ENCODE measurements at places on chromosomes 7 and 10.

- no peak for DNase-seq
Observed at GRCh38 chr10:108877095-108877561, 1046.2 kb downstream of the XPNPEP1 start.

DNA sequence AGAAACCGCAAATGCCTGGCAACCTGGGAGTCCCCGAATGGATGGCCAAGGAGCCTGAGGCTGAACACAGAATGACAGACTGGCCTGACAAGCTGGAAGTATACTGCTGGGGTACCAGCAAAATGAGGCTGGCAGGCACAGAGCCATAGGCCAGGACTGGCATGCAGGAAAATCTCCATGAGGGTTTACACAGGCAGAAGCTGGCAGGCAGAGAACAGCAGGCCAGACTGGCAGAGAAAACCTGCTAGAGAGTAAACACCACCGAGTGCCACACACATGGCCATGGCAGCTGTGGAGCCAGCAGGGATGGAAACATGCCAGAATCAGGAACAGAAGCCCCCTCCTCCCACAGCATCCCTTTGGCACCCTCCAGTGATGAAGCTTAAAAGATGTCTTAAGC lies 63.4 kb downstream of the CRPPA start:
- no peak for DNase-seq

DNA sequence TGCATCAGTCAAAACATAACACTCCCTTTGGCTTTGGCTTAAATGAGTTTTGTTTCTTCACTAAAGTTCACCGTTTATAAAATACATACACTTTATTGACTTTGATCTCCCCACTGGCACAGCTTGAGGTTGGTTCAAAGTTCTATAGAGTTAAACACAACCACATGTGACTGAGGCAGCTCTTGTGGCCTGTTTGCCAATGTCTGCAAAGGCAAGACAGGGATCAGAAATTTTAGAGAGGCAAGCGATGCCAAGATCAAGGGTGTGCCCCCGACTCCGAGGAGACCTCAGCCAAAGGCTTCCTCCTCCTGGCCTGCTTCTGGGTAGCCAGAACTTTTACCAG lies 129.8 kb upstream of the JCAD start:
- no peak for DNase-seq

DNA sequence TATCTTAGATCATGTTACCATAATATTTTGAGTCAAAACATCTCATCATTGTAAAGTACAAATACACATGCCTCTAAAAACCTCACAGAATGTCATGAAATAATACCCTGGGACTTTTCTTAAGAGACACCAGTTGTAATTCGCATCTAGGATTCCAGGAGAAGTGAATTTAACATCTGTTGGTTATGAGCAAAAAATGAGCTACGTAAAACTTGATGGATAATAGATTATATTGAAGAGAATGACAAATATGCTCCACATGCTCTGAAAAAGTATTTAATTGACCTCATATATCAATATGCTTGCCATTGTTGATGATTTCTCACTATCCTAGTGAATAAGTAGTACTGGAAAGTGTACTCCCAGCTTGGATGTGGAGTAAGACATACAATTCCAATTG lies 227.0 kb downstream of the BBS9 start:
- DNase-seq: no peak

DNA sequence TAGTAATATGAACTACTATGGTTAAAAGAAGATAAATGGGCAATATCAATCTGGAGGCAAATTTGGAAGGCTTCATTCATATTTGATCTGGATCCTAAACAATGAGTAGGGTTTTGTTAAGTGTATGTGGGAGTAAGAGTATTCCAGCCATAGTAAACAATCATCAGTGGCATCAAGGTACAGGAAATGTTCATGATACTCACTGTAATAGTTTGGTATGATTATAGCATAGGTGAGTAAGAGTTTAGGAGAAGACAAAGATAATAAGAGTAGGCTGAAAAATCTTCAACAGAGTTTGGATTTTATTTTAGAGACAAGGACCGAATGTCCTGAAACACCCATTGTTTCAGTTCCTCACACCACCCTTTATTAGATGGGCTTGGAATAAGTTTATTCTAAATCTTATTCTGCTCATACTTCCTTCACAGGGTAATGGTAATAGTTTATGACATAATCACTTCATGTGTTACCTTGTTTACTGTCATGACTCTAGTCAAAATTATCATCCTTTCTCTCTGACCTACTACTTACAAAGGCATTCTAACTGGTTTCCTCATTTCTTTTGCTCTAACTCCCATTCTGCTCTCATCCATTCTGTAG lies 38.9 kb downstream of the BRAF start:
- no peak for DNase-seq

DNA sequence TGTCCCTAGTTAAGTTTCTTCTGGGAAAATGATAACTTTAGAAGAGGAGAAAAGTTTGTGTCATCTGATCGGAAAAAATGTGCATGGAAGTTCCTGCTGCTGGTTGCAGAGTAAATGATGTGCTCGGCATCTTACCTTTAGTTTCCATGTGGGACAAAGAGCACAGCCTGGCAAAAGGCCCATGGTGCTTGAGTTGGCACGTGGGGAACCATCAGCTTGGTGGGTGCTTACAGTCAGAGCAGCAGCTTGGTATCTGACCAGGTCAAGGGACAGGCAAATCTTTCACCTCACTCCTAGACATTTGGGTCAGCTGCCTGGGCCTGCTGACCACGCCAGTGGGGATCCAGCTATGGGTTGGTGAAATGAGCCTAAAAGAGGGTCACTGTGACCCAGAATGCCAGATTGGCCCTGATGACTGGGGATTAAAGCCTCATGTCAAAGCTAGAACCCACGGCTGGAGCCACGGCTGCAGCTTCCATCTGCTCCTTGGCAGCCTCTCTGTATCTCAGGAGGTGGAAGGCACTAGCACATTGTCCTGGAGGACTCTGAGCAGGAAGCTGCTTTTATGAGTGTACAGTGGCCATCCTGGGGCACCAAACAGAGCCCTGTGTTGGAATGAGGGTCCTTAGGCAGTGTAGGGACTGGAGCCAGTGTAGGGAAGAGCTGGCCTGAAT lies 24.7 kb downstream of the VWC2 start:
- no peak for DNase-seq

GRCh38 chr7:15891151-15891881 lies 204.8 kb upstream of the MEOX2 start:
- no peak for DNase-seq

DNA sequence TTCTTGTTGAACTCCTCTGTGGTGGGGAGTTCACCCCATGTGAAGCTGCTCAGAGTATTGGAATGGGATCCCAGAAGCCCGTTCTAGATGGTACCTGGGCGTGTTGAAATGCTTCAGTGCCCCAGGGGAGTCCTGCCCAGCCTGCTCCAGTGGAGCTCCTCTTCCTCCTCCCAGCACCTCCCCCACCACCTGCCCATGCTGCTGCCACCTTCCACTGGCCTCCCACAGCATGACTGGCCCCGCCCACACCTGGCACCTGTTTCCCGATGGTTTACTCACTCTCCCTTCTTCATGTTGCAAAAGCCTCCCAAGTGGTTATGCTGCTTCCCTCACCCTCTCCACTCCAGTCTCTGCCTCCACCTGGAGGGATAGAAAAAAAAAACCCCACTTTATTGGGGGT lies 32.2 kb upstream of the PCBD1 start:
- DNase-seq: no peak

DNA sequence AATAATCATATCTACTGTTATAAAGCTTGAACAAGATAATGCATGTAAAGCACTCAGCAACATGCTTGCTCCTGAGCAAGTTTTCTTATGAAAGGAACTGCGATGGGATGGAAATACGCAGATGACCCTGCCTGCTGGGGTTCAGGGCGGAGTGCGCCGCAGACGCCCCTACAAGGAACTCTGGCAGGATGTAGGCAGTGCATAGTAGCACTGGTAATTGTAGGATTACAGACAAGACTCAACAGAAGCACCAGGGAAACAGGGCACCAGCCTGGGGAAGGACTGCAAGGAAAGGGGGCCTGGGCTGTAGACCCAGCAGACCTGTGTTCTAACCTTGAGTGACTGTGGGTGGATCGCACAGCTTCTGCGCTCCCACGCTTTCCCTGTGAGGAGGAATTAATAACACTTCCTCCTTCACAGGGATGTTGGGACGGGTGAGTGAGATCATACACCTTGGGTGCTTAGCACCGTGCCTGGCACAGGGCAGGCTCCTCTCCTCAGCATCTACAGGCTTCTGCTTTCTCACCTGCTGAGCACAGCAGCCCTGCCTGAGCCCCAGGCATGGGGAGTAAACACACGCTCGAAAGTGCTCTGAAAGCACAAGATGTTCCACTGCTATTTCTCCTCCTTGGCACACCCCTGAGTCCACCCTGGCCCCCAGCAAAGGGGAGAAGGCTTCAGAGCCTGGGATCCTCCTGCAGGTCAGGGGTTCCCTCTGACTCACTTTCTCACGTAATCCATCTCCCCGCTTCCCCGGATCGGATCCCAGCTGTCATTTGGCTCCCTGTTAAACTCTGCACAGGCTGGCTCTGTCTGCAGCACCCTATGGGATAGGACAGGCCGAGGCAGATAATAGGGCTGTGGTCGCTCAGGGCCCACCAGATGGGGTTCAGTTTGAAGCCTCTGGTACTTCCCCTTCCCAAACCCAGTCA lies 19.2 kb downstream of the ITPRIP start:
- no peak for DNase-seq

GRCh38 chr7:154347700-154348266 lies 295.6 kb downstream of the DPP6 start:
- no peak for DNase-seq

DNA sequence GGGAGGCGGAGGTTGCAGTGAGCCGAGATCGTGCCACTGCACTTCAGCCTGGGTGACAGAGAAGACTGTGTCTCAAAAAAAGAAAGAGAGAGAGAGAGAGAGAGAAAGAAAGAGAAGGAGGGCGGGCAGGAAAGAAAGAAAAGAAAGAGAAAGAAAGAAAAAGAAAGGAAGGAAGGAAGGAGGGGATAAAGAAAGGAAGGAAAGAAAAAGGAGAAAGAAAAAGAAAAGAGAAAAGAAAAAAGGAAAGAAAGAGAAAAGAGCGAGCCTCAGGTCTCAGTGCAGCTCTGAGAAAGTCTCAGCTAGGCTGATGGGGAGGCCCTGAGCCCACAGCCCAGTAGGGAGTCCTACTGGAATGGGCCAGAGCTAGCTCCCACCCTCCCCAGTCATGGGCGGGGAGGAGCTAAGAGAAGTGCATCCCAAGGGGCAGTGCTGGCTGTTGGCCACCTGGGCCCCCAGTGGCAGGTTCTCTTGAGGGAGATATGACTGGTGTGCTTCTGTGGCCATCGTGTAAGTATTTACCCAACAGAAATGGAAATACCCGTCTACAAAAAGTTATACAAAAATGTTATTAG lies 69.3 kb downstream of the ABRAXAS2 start:
- no peak for DNase-seq

GRCh38 chr7:4957847-4958476 lies 1.0 kb downstream of the MMD2 start:
- DNase-seq: no peak

GRCh38 chr7:138091032-138091431 lies 14.8 kb downstream of the AKR1D1 start:
- no peak for DNase-seq

- DNase-seq: no peak
Observed at GRCh38 chr10:34717429-34717828, 97.7 kb downstream of the PARD3 start.

- no peak for DNase-seq
Observed at GRCh38 chr10:21315645-21316220, 209.7 kb downstream of the SKIDA1 start.

- DNase-seq: no peak
Observed at GRCh38 chr10:8445353-8445752, 390.9 kb downstream of the GATA3 start.

DNA sequence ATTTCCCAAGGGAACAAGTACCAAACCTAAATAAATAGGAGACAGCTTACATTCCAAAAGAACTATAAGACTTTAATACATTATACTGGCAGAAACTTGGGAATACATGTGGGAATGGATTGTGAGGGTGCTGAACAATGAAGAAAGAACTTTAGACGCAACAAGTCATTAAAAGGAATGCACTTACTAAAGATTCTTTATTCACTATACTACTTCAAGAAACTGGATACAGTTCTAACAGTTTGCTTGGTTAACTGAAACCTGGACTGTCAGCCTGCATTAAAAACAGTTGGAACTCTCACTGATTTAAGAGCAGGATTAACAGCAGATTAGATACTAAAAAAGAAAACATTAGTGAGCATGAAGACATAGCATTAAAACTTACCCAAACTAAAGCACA lies 12.0 kb downstream of the CACUL1 start:
- DNase-seq: no peak

DNA sequence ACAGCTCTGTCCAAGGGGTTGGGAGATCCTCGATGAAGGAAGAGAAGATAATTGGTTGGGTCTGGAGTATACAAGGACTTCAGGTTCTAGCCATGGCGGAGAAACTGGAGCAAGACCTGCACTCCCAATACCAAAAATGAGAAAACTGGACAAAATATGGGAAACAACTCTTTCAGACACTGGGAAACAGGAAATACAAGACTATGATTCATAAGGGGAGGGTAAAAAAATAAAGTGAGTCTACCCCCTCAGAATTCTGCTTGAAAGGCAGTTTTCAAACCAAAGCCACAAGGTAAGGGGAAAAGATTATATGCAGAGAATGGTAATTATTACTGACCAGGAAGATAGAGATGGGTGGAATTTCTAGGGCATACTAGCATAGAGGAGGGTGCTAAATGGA lies 10.2 kb upstream of the SEC61G start:
- DNase-seq: no peak

Measured in iPS DF 19.7 (cell line).